A549 treated with RU486 at 1 μM for 4 hours (cell line): ENCODE measurements at places on chromosomes 4 and X. TPM values are rescaled to one million over a fixed set of nuclear protein-coding genes. Genes with fewer than 3 reads are reported as not detected.

The MXD4 gene
- 10.3 to 20.6 TPM (median 16.7 TPM) in 5 replicates for total RNA-seq

The RHOXF2B gene
- total RNA-seq, result not detected in 5 replicates

The TBC1D9 gene
- 5.2 to 8.8 TPM (median 8.4 TPM) in 5 replicates for total RNA-seq

The BANK1 gene
- total RNA-seq, result 0.85 to 1.4 TPM (median 0.95 TPM) in 5 replicates

The TMEM255A gene
- total RNA-seq, result 0.06 to 0.14 TPM (median 0.08 TPM) in 5 replicates
